Hematopoietic multipotent progenitor cell treated with erythropoietin and hydrocortisone succinate and interleukin-3 and kit ligand, for 4 days (in vitro differentiated cells): ENCODE measurements at places on chromosomes 6 and 20.

- DNase-seq = peak; percentile 86
These were observed 91.4 kb downstream of the RREB1 start for GRCh38 chr6:7198833-7199800.

GRCh38 chr6:127496471-127496870 is 22.7 kb downstream of the MTCL3 start:
- no peak for DNase-seq

GRCh38 chr6:111813677-111814310 is 59.5 kb downstream of the FYN start:
- no peak for DNase-seq

DNA sequence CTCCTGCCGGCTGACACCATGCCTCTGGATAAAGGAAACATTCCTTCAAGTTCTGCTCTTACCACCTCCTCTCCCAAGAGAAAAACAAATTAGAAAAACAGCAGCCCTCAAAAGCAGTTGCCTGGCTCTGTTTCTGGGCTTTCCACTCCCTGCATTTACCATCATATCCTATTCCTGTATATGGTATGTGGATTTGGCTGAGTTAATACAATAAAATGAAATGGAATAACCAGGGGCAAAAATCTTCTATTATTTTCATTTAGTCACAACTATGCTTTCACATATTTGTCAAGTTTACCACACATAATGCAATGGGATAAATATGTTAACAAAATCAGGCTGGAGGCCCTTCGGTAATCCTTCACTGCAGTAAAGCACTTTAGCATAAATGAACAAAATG is 34.3 kb downstream of the COL12A1 start:
- DNase-seq = no peak

DNA sequence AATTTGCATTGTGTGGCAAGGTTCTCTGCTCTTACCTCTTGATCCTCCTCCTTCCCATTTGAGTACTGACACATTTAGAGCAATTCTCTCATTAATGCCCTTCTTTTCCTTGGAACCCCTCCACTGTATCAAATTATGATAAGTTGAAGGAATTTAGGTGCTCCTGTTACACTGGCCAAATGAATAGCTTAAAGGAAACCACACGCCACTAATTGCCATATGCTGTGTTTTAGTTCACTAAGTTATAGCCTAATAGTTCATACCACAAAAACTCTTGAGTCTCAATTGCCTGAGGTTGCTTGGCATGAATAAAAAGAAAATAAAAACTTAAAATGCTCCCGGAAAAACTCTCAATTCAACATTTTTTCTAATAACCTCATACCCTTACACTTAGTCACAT is 1239.3 kb downstream of the EPHA7 start:
- DNase-seq = no peak
